Amygdala (tissue), 56 donors: ENCODE measurements at places on chromosomes 7 and 10.

DNA sequence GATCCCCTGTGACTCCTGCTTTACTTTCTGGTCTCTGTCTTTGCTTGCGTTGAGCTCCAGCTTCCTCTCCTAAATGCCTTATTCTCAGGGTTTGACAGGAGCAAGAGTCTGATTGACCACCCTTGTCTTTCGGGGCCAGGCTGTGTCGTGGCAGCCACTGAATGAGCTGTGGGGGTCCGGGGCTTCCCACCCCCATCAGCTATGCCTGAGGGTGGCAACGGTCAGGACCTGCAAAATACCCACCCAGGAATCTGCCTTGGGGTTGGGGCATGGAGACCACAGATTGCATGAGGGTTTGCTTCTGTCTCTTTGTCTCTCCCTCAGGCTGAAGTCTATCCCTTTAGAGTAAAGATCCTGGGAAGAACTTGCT, 20.6 kb downstream of the SMKR1 start:
- DNase-seq = no peak

- DNase-seq = no peak
These were observed 541.6 kb upstream of the FZD8 start for GRCh38 chr10:36183726-36184125.

DNA sequence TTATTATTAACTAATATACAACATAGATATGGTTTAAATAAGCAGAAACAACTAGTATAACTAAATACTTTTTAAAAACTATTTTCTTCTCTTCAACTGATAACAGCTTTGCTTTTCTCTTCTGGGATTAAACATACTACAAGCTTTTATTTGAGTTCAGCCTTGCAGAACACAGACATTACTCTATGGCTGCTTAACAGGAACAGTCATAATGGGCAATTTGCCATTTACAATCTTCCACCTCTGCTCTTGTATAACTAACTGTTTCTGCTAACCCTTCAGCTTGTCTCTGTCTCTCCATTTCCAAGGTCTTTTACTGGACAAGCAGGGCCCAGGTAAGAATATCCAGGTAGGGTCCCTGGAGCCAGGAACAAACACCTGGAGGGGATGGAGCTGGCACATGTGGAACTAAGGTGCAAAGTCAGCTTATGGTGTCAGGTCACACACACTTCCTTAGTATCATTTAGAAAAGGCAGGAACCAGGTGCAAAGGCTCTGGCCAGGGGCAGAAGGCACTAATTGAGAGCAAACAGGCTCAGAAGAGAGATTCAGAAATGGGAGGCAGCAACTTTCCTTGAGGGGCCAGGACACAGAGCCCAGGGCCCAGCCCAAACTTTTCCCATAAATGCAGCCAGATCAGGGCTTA, 93.1 kb downstream of the STRA8 start:
- no peak for DNase-seq

DNA sequence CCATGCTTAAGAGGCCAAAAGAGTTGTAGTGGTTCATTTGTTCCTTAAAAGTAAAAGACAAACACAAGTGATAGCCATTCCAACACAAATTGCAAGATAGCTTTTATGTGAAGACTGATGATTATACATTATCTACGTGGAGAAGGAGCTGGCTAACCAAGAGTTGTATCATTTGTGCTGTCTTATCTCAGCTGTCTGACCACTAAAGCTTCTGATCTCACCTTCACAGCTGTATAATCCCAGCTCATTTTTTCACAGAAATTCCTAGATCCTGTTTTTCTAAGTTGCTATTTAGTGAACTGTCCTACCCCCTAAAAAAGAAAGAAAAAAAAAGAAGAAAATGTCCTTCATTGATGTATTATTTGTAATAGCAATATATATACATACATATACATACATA, 9.8 kb downstream of the USP6NL start:
- no peak for DNase-seq

- no peak for DNase-seq
These were observed 221.4 kb downstream of the GATA3 start for GRCh38 chr10:8275911-8276310.
